Muscle of back (tissue), 13 donors: ENCODE measurements at places on chromosomes 12 and 14.

GRCh38 chr12:80001562-80001961 lies 66.7 kb upstream of the PPP1R12A start:
- DNase-seq = no peak

DNA sequence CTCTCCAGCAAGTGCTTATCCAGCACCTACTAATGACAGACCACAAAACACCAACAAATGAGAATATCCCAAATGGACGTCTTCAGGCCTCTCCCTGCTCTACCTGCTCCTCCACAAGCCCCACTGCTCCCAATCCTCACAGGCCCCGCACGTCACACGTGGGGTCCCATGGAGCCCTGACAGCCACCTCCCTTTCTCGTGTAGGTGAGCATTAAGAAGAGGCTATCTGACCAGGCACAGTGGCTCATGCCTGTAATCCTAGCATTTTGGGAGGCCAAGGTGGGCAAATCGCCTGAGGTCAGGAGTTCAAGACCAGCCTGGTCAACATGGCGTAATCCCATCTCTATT lies 5.4 kb downstream of the RIMBP2 start:
- DNase-seq = no peak

DNA sequence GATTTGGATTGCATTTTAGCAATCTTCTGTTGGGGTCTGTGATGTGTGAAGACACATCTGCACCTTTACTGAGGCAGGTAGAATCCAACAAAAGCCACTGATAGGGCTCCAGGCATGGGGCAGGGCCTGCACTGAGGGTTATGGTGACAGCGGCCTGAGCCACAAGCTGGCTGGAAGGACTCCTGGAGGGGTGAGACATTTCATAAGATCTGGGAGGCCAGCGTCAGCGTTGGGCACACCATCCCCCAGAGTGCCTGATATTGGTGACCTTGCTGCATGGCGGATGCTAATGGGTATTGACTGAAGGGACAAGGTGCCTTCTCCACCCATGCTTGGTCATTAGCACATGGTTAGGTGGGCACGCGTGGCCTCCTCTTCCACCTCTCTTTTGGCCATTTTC lies 187.6 kb downstream of the CACNA1C start:
- no peak for DNase-seq

DNA sequence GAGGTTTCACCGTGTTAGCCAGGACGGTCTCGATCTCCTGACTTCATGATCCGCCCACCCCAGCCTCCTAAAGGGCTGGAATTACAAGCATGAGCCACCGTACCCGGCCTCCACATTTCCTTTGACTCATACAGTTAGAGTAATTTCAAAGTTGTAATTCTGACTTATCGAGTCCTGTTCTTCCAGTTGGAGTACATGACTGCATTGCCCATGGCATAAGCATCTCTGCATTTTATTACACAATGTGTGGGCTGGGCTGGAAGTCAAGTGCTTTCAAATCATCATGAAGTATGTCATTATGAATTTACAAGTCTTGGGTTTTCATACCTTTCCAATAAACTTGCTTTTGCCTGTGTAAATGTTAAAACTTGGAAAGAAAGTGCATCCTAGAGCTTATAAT lies 1295.7 kb upstream of the FLRT2 start:
- DNase-seq = no peak

- DNase-seq = peak; percentile 28
These were observed 54.5 kb downstream of the C12orf75 start for GRCh38 chr12:105384916-105385535.

DNA sequence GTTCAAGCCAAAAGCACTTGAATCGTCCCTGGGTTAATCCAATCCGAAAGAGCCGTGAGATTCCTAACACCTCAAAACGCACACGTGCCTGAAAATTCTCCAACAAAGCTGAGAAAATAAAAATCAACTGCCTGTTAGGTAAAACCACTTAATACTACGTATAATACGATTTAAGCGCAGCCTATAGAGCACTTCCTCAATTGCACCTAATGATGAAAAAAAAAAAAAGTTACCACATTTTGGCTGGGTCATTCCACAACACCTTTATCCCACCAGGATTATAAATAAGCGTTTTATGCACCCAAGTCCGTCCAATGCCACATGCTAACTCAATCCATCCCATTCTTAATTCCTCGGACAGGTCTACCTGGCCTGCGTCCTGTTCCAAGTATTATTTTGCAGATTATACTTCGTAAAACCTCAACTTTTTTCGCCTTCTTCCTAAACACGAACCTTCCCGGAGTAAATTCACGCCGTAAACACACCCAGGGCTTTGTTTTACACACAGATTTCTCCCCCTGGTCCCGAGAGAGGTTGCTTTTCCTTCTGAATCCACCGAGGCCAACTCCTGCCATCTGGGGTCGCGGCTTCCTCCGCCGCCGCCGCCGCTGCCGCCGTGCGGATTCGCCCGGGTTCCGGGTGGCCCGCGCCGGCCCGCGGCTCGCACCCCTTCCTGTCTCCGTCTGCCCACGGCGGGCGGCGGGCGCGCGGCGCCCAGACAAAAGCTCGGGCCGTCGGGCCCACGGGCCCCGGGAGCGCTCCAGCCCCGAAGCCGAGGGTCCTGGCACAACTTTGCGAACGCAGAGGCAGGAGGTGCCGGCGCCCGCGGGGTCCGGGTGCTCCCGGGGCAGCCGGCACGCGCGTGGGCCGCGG lies 66.2 kb downstream of the RNF34 start:
- DNase-seq = no peak

DNA sequence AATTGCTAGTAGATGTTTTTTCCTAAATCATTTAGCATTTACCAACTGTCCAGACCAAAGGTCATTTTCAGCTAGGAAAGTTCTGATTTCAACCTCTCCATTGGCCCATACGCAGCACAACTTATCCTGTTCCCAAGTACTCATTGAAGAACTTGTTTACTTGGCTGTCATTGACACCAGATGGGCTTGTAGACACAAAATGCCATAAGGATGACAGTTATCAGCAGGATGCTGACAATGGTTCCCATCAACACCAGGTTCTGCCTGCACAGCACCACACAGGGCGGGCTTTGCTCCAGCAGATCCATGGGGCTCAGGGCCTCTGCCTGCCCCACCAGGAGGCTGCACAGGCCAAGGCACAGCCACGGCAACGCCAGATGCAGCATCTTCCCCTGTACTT lies 36.5 kb upstream of the TMPRSS12 start:
- DNase-seq = no peak
